G401 (cell line): ENCODE measurements at places on chromosomes 1 and 21. TPM values are rescaled to one million over a fixed set of nuclear protein-coding genes. Genes with fewer than 3 reads are reported as not detected.

- DNase-seq = no peak
Measured at GRCh38 chr1:67723620-67724019, 38.6 kb downstream of the GADD45A start.

GRCh38 chr1:184056921-184057555, 5.5 kb downstream of the TSEN15 start:
- no peak for DNase-seq

DNA sequence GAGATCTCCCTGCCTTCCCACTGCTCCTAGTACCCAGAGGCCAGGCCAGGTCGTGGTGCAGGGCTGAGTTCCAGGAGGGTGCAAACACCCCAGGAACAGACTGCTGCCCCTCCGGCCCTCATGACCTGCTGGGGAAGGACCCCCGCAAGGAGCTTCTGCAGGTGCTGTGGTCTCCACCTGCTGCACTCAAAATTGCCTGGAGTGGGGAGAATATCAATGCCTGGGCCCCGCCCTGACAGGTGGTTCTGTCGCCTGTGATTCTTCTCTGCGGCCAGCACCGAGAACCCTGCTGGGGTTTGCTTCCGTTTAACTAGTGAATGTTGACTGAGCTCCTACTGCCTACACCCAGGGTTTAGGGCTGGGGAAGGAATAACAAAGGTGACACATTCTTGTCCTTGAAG, 2.1 kb upstream of the TFF3 start:
- DNase-seq = no peak

GRCh38 chr1:3638676-3639075, 11.2 kb downstream of the WRAP73 start:
- DNase-seq = no peak

Gene GLIS1
- 0.14 and 0.92 TPM in 2 replicates for total RNA-seq

Gene OR2M3
- total RNA-seq = not detected in 2 replicates
